ENCODE measurements at places on chromosomes 16 and 17.
A peak's percentile ranks its signal among the peaks of the same experiment; 100 is the strongest.

DNA sequence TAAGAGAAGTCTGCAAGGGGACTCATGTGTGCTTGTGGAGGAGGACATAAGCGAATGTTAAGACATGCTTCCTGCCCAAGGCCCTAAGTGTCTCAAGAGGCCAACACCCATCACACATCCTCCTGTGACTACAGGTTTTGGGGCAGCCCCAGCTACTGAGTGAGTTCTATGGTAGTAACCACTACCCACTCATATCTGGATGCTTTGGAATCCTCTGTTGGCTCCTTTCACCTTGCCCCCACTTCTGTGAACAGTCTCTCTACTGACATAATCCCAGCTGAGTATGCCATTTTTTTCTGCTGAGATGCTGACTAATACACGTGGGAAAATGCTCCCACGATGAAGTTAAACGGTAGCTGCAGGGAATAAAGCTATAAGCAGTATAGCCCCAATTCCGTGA, 153.5 kb downstream of the VPS53 start:
- no peaks in the 10 kb centered on the region for H3K27me3 ChIP-seq
- no peak overlapping the region for H3K4me3 ChIP-seq
- no peak overlapping the region for H3K27ac ChIP-seq

GRCh38 chr17:68288804-68289203, 2.1 kb downstream of the SLC16A6 start:
- no peak for ATAC-seq
- H3K27ac ChIP-seq: no peak overlapping the region
- peaks cover 31% of the 10 kb centered on the region for H3K4me1 ChIP-seq
- peaks cover 44% of the 10 kb centered on the region for H3K27me3 ChIP-seq
- no peak overlapping the region for H3K4me3 ChIP-seq

- peak; percentile 91 for ATAC-seq
- H3K4me3 ChIP-seq: peak overlapping the region; percentile 67
- no peak overlapping the region for H3K27ac ChIP-seq
- no peaks in the 10 kb centered on the region for H3K36me3 ChIP-seq
These were observed 3.4 kb upstream of the NTN3 start for GRCh38 chr16:2467528-2468232.

DNA sequence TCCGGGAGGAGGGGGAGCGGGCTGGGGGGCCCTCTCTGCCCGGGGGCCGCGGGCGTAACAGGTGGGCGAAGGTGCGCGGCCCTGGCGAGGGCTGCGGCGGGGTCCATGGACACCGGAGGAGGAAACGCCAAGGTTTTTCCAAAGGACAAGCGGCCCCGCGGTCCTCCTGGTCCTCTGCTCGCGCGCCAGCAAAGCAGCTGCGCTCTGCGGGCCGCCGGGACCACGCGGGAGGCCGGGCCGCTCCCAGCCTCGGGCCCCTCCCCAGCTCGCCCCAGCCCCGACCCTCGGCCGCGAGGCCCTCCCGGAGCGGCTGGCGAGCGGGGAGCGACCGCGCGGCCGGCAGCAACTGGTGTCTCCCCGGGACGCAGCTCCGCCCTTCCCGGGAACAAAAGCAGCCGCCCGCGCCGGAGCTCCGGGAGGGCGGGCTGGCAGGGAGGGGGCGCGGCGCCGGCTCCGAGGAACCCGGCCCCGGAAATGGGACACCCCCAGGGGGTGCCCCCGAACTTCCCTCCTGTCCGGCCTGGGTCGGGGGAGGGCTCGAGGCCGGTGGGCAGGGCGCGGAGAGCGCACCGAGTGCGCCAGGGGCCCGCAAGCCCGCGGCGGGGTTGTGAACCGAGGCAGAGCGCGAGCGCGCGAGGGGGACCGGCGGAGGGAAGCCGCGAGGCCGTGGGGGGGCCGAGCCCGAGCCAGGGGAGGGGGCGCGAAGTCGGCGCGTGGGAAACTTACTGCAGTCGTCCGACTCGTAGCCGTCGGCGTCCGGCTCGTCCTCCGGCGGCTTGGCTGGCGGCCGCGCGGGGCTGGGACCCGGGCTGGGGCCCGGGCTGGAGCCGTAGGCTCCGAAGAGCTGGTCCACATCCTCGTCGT, 837 bp downstream of the DOC2B start:
- no peaks in the 10 kb centered on the region for H3K4me1 ChIP-seq
- H3K27ac ChIP-seq: peak overlapping the region; percentile 63
- H3K27me3 ChIP-seq: peaks cover 94% of the 10 kb centered on the region
- no peak for ATAC-seq
- H3K4me3 ChIP-seq: peak overlapping the region; percentile 23

- H3K4me1 ChIP-seq: peaks cover 2% of the 10 kb centered on the region
- H3K27ac ChIP-seq: no peak overlapping the region
- no peak for ATAC-seq
- peaks cover 87% of the 10 kb centered on the region for H3K36me3 ChIP-seq
These were observed 6.5 kb downstream of the MARF1 start for GRCh38 chr16:15636392-15636873.

GRCh38 chr17:74680213-74680612, 32.5 kb downstream of the CD300LF start:
- no peak overlapping the region for H3K27ac ChIP-seq
- H3K27me3 ChIP-seq: peaks cover 64% of the 10 kb centered on the region
- H3K4me3 ChIP-seq: no peak overlapping the region
- no peak for ATAC-seq
- H3K36me3 ChIP-seq: no peaks in the 10 kb centered on the region
- no peaks in the 10 kb centered on the region for H3K4me1 ChIP-seq

GRCh38 chr17:76272541-76273444, 7.6 kb downstream of the UBALD2 start:
- peaks cover 68% of the 10 kb centered on the region for H3K4me1 ChIP-seq
- no peak overlapping the region for H3K4me3 ChIP-seq

- no peaks in the 10 kb centered on the region for H3K4me1 ChIP-seq
- peaks cover 58% of the 10 kb centered on the region for H3K27me3 ChIP-seq
- no peak overlapping the region for H3K4me3 ChIP-seq
- no peaks in the 10 kb centered on the region for H3K36me3 ChIP-seq
- no peak overlapping the region for H3K27ac ChIP-seq
- no peak for ATAC-seq
These were observed 23.5 kb upstream of the PYY start for GRCh38 chr17:43976963-43977837.

DNA sequence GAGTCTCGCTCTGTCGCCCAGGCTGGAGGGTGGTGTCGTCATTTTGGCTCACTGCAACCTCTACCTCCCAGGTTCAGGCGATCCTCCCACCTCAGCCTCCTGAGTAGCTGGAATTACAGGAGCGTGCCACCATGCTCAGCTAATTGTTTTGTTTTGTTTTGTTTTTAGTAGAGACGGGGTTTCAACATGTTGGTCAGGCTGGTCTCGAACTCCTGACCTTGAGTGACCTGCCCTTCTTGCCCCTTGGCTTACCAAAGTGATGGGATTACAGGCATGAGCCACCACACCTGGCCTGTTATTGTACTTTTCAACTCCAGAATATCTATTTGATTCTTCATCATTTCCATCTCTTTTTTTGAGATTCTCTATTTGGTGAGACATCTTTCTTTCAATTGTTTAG, 9.0 kb upstream of the ADORA2B start:
- H3K27me3 ChIP-seq: no peaks in the 10 kb centered on the region
- no peak overlapping the region for H3K27ac ChIP-seq
- H3K4me3 ChIP-seq: no peak overlapping the region
- H3K36me3 ChIP-seq: no peaks in the 10 kb centered on the region
- no peaks in the 10 kb centered on the region for H3K4me1 ChIP-seq
- no peak for ATAC-seq

DNA sequence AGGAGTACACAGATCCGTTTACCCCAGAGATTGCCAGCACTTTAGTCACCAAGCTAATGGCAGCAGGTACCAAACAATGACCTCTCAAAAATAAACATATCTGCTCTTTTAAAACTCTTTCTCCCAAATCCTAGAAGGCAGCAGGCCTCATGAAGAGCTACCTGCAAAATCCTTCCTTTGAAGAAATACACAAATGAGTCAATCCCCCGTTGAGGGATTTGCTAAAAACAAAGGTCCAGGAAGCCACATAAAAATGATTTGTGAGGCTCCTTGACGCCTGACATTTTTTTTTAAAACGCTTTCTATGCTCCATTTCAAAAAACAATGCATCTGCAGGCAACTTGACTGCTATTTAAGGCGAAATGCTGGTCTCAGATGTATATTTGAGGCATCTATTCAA, 58.2 kb downstream of the NACA2 start:
- H3K4me1 ChIP-seq: no peaks in the 10 kb centered on the region
- no peak overlapping the region for H3K27ac ChIP-seq
- H3K4me3 ChIP-seq: no peak overlapping the region

- no peak for ATAC-seq
- H3K36me3 ChIP-seq: no peaks in the 10 kb centered on the region
- no peak overlapping the region for H3K27ac ChIP-seq
- H3K4me1 ChIP-seq: no peaks in the 10 kb centered on the region
- peaks cover 23% of the 10 kb centered on the region for H3K27me3 ChIP-seq
These were observed 26.1 kb downstream of the CDH1 start for GRCh38 chr16:68762996-68763756.

- H3K36me3 ChIP-seq: no peaks in the 10 kb centered on the region
- no peak for ATAC-seq
- no peak overlapping the region for H3K4me3 ChIP-seq
- peaks cover 94% of the 10 kb centered on the region for H3K27me3 ChIP-seq
These were observed 14.1 kb upstream of the NGFR start for GRCh38 chr17:49480836-49481615.

DNA sequence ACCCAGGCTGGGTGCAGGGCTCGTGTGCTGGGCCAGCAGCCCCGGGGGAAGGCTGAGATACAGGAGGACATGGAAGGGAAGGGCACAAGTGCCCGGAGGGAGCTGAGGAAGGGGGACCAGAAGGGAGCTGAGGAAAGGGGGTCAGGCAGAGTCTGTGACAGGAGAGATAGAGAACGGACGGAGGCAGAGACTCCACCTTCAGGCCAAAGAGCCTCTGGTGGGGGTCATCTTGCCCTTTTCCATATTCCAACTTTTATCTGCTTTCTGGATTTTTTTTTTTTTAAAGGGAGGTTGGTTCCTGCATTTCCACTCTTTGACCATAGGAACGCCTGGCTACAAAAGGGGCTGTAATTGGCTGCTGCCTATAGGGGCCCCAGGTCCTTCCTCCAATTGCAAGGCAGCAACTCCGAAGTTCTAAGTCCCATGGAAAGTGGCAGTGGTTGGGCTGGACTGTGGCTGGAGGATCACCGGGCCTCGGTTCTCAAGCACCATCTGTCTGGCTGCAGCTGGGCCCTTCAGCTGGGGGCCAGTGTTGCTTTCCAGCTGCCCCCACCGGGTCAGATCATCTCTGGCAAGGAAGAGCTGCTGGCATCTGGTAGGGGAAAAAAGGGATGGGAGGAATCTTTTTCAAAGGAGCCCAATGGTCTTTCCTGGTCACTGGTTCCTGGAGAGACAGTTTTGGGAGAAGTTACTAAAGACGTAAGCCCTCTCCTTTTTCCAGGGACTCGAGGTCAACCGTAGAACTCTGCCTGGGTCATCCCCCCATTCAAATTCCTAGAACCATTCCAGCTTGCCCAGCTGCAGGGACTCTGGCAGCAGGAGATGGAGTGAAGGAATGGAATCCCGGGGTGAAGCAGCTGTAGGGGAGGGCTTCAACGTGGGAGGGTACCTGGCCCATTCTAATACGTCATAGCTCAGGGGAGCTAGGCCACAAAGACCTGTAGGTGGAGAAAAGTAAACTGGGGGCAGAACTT, 13.1 kb upstream of the MRPS23 start:
- H3K4me1 ChIP-seq: peaks cover 80% of the 10 kb centered on the region
- H3K4me3 ChIP-seq: no peak overlapping the region
- no peaks in the 10 kb centered on the region for H3K27me3 ChIP-seq
- no peaks in the 10 kb centered on the region for H3K36me3 ChIP-seq

- no peak overlapping the region for H3K4me3 ChIP-seq
- no peaks in the 10 kb centered on the region for H3K36me3 ChIP-seq
- no peak for ATAC-seq
- peaks cover 10% of the 10 kb centered on the region for H3K27me3 ChIP-seq
- H3K27ac ChIP-seq: no peak overlapping the region
These were observed 42.4 kb upstream of the IRF8 start for GRCh38 chr16:85856585-85856984.

- H3K27me3 ChIP-seq: no peaks in the 10 kb centered on the region
- H3K4me3 ChIP-seq: no peak overlapping the region
- no peak for ATAC-seq
- H3K4me1 ChIP-seq: peaks cover 15% of the 10 kb centered on the region
- peak overlapping the region; percentile 52 for H3K27ac ChIP-seq
These were observed 20.8 kb downstream of the UNC13D start for GRCh38 chr17:75823257-75824041.

DNA sequence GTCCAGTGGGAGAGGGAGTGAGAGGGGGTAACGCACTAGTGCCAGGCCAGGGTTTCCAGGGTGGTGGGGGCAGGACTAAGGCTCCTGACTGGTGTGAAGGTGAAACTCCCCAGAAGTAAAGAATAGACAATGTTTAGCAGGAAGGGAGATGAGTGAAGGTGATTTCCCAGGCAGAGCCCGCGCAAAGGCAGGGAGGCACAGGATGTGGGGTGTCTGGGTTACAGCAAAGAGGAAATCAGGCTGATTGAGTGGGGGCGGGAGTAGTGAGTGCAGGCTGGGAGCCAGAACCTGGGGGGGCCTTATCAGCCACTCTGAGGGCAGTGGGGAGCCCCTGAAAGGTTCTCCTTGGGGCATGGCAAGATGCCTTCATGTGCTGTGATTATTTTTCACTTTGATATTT, 167.5 kb downstream of the UTP18 start:
- no peak overlapping the region for H3K27ac ChIP-seq
- no peak overlapping the region for H3K4me3 ChIP-seq
- H3K36me3 ChIP-seq: no peaks in the 10 kb centered on the region

- H3K4me1 ChIP-seq: no peaks in the 10 kb centered on the region
- no peaks in the 10 kb centered on the region for H3K27me3 ChIP-seq
- peak overlapping the region; percentile 81 for H3K27ac ChIP-seq
- no peak for ATAC-seq
These were observed 207.6 kb downstream of the NPIPB11 start for GRCh38 chr16:29198731-29199521.

GRCh38 chr16:86888231-86889053, 310.1 kb downstream of the FOXL1 start:
- peaks cover 70% of the 10 kb centered on the region for H3K27me3 ChIP-seq
- H3K36me3 ChIP-seq: no peaks in the 10 kb centered on the region
- H3K4me1 ChIP-seq: no peaks in the 10 kb centered on the region
- H3K4me3 ChIP-seq: no peak overlapping the region

- no peaks in the 10 kb centered on the region for H3K27me3 ChIP-seq
- H3K36me3 ChIP-seq: no peaks in the 10 kb centered on the region
- H3K4me1 ChIP-seq: peaks cover 4% of the 10 kb centered on the region
- no peak for ATAC-seq
- H3K4me3 ChIP-seq: no peak overlapping the region
These were observed 34.5 kb upstream of the EFCAB13 start for GRCh38 chr17:47289302-47289701.

GRCh38 chr16:55154956-55155355, 169.0 kb upstream of the IRX6 start:
- H3K36me3 ChIP-seq: no peaks in the 10 kb centered on the region
- ATAC-seq: no peak
- peaks cover 15% of the 10 kb centered on the region for H3K27me3 ChIP-seq

- no peak overlapping the region for H3K4me3 ChIP-seq
- H3K36me3 ChIP-seq: no peaks in the 10 kb centered on the region
- no peak overlapping the region for H3K27ac ChIP-seq
- no peak for ATAC-seq
- H3K4me1 ChIP-seq: no peaks in the 10 kb centered on the region
These were observed 44.2 kb upstream of the SOX9 start for GRCh38 chr17:72076678-72077030.

- peaks cover 4% of the 10 kb centered on the region for H3K4me1 ChIP-seq
- no peak overlapping the region for H3K27ac ChIP-seq
- peaks cover 27% of the 10 kb centered on the region for H3K27me3 ChIP-seq
- no peak for ATAC-seq
- no peaks in the 10 kb centered on the region for H3K36me3 ChIP-seq
- no peak overlapping the region for H3K4me3 ChIP-seq
These were observed 33.0 kb upstream of the TMC5 start for GRCh38 chr16:19384656-19385055.
